ENCODE measurements at places on chromosomes 3 and 15. TPM values are rescaled to one million over a fixed set of nuclear protein-coding genes. Genes with fewer than 3 reads are reported as not detected.

GRCh38 chr3:134721214-134721613, 70.4 kb upstream of the KY start:
- DNase-seq = no peak

The KNG1 gene
- 179 TPM for polyA plus RNA-seq

DNA sequence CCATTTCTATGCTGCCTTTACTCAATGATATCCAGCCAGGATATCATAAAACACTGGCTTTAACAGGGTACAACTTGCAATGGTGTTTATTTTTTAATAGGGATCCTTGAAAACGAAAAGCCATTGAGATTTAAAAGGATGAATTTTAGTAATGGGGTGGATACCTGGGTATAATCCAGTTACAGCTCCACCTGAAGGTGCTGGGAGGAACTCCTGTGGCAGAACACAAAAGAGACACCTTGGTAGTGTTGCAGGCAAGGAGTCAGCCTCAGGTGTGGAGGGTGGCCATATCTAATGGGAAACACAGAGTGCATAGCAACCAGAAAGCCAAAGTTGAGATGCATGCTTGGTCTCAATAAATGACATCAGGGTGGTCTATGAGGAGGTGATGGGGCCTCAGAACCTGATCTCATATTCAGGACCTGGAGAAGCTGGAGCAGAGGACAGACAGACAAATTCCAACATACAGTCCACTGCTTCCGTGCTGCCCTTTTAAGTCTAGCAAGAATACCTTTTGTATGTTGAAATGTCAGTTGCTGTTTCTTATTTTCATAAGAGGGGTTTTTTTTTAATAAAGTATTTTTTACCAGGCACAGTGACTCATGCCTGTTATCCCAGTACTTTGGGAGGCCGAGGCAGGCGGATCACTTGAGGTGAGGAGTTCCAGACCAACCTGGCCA, 12.0 kb upstream of the PAQR9 start:
- DNase-seq = no peak

DNA sequence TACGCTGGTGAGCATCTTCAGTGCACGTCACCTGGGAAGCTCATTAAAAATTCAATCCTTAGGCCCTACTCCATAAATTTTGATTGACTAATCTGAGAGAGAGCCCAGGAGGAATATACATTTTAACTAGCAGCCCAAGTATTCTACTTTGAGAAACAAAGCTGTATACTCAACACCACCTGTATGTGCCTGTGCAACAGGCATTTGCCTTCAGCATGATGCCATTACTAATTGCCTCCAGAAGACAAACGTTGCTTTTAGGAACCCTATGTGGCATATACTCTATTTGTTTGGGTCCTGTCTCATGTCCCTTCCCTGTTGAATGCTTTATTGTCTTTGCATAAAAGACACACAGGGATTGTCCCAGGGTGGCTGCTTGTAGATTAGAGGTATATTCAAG, 7.7 kb downstream of the ASTE1 start:
- no peak for DNase-seq

DNA sequence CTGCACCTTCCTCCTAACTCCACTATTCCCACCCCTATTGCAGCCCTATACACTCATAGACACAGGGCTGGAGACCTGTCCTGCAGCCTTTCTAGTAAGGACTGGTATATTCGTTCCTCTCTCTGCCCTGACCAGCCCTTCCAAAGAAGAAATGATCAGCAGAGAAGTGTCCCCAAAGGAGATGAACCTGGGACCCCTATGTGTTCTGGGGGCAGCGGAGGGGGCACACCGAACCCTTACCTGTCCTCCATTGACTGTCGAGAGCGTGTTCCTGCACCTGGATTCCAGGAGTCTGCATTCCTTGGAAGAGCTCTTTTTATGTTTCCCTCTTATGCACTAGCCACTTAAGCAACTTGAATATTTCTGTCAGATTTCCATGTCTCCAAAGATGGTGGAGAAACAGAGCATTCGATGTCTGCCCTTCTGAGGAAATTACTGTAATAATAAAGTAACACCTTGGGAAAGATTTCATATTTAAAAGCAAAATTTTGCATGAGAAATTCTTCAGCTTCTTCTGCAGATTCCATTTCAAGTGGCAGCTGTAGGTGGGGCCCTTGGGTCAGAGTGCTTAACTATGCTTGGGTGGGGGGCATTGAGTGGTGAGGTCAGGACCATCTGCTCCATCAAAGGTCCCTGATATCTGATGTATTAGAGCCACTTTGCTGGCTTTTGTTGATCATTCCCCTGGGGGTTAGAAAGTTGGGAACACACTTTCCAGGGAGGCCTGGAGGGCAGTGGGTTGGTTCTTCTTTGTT, 6.3 kb downstream of the EPHB1 start:
- no peak for DNase-seq

DNA sequence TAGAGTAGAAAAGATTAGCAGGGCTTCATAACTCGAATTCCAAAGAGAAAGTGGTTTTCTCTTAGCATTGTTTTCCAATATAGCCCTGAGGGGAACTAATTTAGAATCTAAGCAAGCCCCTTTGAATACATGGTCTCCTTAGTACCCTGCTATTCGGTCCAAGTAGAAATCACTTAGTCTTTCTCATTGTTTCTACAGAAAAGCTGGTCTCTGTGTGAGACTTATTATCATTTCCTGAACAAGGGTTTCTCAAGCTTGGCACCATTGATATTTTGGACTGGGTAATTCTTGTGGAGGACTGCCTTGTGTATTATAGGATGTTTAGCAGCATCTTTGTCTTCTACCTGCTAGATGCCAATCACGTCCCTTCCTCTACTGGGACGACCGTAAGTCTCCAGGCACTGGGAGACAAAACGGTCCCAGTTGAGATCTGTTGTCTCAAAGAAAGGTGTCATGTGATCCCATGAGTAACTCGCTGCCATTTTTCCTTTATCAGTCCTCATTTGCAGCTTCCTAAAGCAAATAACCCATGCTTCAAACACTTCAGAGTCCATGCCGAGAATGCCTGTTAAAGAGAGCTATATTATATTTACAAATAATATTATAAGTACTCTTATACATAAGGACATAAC, 230.7 kb upstream of the SLCO3A1 start:
- DNase-seq = no peak

The FETUB gene
- polyA plus RNA-seq = 0.31 TPM

The FAM162A gene
- polyA plus RNA-seq = 69.6 TPM

Data from renal cortex interstitium (tissue), 15 donors.